ENCODE measurements at places on chromosomes 7 and 10. TPM values are rescaled to one million over a fixed set of nuclear protein-coding genes. Genes with fewer than 3 reads are reported as not detected.

The AKR1C1 gene
- total RNA-seq: 3.2 TPM

GRCh38 chr7:77867537-77867865 lies 68.9 kb downstream of the PHTF2 start:
- peak; percentile 5 for DNase-seq

The IFIT1 gene
- total RNA-seq: 14.1 TPM

DNA sequence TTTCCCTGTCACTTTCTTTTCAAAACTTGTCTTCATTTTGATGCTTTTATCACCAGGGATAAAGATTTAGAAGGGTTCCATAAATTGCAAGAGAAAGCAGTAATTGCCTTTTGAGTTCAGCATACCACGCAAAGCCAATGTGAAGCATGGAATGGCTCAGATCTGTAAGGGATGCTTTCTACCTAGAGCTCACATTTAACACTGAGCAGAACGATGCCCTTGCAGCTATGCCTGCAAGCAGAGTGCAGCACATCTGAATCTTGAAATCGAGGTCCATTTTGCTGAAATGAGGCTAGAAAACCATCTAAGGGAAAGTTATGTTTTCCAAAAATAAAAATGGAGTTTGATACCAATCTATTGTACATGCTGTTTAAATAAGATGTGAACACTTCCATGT lies 171.2 kb upstream of the CELF2 start:
- DNase-seq: no peak

DNA sequence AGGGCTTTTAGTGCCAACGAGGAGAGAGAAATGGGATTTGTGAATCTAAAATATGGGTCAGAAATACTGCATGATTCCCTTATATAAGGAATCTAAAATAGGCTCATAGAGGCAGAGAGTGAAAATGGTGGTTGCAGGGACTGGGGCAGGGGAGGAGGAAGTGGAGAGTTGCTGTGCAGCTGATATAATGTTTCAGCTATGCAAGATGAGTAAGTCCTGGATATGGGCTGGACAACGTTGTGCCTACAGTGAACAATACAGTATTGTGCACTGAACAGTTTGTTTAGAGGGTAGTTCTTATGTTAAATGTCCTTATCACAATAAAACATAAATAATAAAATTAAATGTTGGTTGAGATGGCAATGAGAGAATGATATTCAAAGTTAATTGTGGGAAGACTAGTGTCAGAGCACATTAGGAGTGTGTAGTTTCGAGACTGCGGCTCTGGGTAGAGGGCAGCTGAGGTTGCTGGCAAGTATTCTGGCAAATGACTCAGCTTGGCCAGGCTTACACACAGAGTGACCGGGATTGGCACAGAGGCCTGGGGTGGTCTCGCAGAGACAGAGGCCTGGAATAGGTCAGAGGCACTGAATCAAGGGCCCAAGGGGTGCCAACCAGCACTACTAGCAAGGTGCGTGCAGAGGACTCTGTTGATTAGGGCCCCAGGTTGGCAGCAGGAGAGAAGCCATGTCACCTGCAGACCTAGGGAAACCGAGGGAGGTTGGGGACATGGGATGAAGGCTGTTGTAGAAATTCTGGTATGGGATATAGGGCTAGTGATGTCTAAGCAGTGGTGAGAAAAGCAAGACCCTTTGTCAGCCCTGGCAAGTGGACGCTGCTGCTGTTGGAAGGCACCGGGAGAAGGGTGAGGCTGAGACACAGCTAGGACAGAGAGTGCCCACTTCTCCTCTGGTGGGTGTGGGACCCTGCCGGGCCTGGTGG lies 2.8 kb upstream of the DEPP1 start:
- DNase-seq: peak; percentile 92

GRCh38 chr10:89390476-89391225 lies 1.8 kb upstream of the IFIT1 start:
- DNase-seq: no peak

DNA sequence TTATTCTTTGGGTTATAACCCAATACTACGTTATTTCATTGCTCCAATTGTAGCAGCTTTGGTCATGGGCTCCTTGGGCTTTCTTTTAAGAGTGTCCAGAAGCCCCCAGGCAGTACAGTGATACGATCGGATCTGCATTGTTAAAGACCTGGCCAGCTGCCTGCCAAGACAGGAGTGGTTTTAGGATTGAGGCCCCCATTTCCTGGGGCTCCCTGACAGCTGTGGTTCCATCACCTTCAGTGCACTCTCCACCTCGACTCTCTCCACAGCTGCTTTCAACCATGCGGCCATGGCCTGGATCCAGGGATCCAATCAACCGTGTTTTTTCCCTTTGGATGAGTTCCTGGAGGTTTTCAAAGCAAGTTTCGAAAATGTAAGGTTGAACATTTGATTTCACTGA lies 123.4 kb upstream of the BTBD16 start:
- DNase-seq: no peak

- no peak for DNase-seq
Observed at GRCh38 chr7:27212497-27213432, 12.9 kb upstream of the HOXA13 start.

DNA sequence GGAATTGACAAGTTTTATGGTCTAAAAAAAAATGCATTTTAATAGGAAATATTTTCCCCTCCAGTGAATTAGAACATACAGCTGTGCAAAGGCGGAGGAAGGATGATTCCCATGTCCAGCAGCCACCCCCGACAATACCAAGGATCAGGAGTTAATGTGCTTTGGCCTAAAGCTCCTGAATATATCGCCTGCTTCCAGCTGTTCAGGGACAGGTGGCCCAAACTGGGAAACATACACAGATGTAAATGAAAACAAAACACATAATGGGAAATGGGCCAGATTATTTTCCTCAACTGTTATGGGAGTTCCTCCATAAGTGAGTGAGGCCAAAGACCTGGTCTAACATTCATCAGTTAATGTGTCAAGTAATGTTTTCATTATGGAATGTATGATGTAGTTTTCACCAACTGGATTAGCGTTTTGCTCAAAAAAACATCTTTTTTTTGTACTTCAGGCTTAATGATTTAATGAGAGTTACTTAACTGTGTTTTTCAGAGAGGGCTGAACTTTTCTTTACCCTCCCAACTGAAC lies 55.1 kb upstream of the LAMB1 start:
- no peak for DNase-seq

The IL2RA gene
- total RNA-seq: not detected

DNA sequence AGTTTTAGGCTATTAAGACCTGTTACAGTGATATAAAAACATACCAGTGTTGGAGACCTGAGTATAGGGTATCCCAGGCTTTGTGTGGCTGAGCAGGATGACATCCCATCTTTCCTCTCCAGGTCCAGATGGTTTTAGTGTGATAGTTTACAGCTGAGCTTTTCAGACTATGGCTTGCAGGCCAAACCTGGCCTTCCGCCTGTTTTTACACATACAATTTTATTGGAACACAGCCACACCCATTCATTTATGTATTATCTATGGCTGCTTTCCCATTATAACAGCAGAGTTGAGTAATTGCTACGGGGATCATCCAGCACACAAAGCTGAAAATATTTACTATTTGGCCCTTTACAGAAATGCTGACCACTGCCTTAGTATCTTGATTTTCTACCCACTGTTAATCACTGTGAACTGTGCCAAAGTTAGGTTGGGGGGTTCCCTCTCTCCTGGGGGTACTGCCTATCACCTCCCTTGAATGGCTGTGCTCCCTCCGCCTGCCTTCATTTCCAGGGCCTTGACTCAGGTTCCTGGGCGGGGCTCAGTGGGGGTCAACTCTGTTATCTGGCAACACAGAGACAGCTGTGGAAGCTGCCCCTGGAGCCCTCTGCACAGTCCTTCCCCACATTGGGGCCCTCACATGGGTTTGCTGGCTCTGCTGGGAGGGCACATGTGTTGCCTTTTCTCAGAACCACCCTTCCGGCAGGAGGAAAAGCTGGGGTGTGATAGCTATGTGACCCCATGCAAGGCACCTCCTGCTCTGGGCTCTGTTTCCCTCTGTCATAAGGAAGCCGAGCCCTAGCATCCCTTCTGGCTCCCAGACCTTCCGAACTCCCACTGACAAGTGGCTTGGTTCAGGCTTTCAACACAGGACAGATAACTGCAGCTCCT lies 40.3 kb upstream of the SH2D4B start:
- no peak for DNase-seq

- peak; percentile 48 for DNase-seq
Observed at GRCh38 chr7:16604054-16604453, 41.5 kb downstream of the ANKMY2 start.

- peak; percentile 53 for DNase-seq
Observed at GRCh38 chr7:86914551-86914950, 144.9 kb downstream of the ELAPOR2 start.

GRCh38 chr10:11355592-11355991 lies 255.9 kb downstream of the USP6NL start:
- no peak for DNase-seq

GRCh38 chr10:3310016-3310784 lies 137.6 kb upstream of the PITRM1 start:
- DNase-seq: no peak

DNA sequence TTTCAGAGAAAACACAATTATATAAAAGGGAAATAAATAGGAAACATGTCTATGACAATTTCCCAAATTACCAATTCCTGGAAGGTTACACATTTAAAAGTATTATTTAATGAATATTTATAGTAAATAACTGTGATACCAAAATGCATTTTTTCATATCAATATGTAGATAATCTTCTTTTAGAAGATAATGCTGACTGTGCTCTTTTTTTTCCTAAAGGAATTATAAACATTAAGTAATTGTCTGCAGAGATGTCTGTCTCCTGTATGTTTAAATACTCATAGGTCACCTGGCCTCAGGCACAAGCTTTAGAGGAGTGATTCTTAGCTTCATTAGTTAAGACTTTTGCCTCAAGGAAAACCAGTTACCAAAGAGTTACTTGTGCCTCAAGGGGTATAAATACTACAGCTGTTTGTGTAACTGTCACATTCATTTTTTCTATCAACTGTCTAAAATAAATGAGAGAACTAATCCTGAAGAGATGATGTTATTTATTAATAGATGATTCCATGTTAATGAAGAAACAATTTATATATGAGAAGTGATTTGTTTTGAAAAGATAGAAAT lies 77.1 kb downstream of the DNAJC1 start:
- DNase-seq: peak; percentile 29

DNA sequence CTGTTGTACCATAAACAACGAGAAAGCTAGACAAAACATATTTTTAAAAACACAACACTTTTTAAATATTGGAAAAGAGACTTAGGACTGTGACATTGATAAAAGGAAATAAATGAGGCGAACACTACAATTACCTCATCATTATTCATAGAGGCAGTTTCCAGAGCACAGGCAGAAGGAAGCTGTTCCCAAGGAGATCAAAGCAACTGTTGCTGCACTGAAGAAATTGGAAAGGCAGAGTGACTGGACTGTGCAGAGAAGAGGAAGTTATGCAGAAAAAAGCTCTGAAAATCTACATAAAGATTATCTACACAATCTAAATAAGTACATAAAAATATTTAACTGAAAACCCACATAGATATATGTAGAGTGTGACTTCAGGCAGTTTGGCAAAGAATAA lies 32.8 kb downstream of the MYO3A start:
- no peak for DNase-seq

DNA sequence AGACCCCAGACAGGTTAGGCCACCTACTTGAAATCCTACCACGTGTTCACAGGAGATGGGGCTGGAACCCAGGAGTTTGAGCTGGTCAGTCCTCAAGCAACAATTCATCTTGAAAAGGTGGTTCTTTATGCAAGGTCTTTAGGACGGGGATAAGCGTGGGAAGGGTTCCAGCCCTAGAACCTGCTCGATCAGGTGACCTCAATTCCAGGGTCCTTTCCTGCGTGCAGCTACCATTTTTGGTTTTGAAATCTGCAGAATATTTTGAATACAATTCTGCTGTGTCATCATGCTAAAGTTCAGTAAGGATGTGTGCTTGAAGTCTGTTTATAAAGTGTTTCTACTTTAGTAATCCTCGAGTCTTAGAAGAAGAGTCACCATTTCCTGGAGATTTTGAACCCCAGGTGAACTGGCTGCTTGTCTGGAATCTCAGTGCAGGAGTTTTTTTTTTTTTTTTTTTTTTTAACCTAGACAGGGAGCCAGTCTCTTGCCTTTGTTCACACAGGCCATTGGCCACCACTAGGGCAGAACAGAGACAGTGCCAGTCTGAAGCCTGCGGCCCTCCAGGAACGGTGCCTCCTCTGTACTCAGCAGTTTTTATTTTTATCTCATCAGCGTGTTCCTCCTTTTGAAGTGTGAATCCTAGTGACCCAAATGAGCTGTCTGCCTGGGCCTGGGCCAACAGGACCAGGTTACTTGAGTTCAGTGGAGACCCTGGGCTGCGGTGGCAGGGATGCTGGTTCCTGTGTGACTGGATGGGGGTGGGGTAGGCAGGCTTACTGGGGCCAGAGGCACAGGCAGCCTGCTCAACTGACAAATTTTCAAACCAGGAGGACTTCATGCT lies 54.6 kb downstream of the EEPD1 start:
- peak; percentile 70 for DNase-seq

DNA sequence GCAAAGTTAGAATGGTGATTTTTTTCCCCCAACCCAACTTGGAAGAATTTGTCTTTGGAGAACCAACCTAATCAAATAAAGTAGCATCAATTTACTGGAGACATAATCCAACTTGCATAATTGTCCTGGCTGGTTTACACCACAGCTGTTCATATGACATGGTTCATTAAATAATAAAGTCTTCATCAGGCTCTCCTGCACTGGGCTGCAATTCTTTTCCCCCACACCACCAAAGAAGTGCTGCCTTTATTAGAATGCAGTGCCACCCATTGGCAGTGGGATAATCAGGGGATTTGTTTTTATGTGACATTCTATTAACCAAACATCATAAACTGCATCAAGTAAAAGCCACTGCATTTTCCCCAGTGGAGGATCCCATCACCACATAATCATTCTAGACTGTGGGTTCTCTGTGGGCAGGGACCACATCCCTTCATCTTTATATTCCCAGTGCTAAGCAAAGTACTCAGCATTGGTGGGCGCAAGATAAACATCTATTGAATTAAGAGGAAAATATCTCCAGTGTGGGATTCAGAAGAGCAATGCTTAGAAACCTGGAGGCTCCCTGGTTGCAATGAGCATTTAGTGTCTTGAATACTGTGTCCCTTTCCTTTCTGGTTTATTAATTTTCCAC lies 322.0 kb downstream of the KCNMA1 start:
- no peak for DNase-seq

- peak; percentile 43 for DNase-seq
Observed at GRCh38 chr10:85995791-85996190, 370.8 kb downstream of the GRID1 start.

DNA sequence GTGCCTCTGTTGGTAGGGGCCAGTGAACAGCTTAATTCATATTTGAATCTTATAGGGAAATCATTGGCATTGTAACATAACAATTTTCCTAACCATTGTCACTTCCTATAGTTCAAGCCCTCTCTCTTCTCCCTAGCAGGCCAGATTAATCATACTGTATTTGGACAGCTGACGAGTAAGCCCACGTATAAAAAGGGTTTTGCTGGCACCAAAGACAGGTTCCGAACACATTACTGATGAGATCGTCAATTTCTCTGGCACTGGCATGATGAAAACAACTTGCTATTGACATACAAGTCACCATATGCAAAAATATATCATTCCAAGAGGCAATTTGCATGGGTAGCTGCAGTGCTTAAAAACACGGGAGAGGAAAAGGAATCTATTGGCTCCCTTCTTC lies 891.1 kb upstream of the AUTS2 start:
- DNase-seq: no peak

- DNase-seq: no peak
Observed at GRCh38 chr10:46254467-46254866, 32.3 kb upstream of the ANTXRL start.

The GDF2 gene
- total RNA-seq: not detected

The TSPAN12 gene
- total RNA-seq: 7.2 TPM
